ENCODE measurements at places on chromosomes 16 and 17.

DNA sequence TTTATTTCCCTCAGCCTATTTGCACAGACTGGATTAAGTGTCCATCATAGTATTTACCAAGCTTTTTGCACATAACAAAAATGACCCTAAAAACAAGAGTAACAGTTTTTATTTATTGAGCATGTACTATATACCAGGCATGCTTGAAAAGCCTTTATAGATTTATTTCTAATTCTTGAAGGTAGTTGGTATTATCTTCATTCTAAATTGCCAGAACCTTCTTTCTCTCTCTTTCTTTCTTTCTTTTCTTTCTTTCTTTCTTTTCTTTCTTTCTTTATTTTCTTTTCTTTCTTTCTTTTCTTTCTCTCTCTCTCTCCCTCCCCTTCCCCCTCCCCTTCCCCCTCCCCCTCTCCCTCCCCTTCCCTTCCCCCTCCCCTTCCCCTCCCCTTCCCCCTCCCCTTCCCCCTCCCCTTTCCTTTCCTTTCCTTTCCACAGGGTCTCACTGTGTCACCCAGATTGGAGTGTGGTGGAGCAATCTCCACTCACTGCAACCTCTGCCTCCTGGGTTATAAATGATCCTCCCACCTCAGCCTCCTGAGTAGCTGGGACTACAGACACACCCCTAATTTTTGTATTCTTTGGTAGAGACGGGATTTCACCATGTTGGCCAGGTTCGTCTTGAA is 310.9 kb upstream of the RBFOX1 start:
- no peak for DNase-seq

- peak; percentile 39 for DNase-seq
These were observed 73.5 kb downstream of the CYTH1 start for GRCh38 chr17:78708510-78708973.

DNA sequence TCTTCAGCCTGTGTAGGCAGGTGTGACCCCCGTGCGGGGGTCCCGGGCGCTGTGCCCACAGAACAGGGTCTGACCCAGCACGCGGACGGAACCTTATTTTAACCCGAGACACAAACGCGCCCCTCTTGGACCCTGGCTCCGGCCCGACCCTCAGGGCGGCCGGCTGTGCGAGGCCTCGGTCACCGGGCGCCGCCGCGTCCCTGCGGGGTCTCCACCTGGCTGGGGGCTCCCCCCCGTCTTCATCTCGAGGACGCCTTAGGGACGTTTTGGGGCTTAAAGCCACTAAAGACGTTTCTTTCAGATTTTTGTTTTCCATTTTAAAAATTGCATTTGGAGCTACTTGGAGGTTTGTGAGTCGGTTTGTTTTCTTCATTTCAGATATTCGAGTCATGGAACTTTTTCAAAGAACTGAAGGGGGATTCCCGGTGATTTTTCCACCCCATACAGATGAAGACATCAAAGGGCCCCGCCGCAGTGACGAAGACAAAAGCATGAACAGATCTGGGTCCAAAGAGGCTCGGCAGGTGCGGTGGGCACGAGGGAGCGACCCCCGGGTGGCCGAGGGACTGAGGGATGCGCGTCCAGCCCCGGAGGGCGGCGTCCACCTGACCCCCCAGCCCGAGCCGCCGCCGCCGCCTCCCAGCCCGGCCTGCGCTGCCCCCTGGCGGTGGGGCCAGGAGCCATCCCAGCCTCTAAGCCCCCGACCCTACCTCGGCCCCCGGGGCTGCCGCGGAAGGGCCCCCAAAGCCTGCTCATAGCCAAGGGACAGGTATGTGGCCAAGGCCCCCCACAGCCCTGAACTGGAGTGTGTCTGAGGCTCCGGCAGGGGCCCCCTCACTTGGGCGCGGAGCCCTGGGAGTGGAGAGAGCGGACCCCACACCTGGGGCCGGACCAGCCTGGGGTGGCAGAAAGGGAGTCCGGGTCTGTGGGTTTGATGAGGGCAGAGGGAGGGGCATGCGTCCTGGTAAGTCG is 3.8 kb upstream of the CD7 start:
- no peak for DNase-seq

GRCh38 chr17:77345260-77345910 is 204.6 kb downstream of the SEC14L1 start:
- no peak for DNase-seq

Measured in fibroblast of skin of left biceps (primary cell).